Progenitor cell of endocrine pancreas (in vitro differentiated cells): ENCODE measurements at places on chromosomes 13 and 19. TPM values are rescaled to one million over a fixed set of nuclear protein-coding genes. Genes with fewer than 3 reads are reported as not detected.

DNA sequence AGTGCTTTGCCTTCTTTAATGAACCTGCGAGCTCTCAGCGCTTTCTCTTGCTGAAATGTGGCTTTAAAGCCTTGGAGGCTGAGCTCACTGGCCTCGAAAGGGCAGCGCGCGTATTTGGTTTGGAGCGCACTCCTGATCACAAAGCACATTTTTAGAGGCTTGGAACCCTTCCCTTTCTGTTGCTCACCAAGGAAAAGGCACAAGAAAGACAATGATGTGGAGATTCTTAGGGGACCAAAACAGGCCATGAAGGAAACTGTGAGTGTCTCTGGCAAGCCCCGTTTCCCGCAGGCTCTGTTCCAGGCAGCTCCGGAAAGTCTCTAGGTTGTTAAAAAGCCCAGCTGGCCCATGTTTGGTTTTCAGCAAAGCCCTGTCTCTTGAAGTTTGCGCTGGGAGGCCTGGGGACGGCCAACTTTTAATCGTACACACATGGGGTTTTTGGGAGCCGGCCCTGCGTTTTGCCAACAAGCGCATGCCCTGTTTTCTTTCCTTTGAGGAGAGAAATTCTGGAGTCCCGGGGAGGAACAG is 9.4 kb upstream of the SPC24 start:
- no peak for DNase-seq

DNA sequence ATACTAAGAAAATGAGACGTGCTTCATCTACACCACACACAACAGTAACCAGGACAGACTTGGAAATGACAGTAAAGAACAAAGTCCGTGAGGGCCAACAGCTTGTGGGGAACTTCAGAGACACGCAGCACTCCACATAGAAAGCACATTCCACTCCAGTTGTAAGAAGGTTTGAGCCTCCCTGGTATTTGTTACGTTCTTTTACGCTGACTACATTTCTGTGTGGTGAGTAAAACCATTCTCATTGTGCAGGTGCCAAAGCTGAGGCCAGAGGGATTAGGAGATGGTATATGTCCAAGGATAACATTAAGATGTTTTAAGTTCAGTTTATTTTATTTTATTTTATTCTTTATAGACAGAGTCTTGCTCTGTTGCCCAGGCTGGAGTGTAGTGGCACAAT is 1189.9 kb downstream of the UQCRFS1 start:
- DNase-seq, result no peak

Gene SIGLEC10
- total RNA-seq, result not detected in 2 replicates

DNA sequence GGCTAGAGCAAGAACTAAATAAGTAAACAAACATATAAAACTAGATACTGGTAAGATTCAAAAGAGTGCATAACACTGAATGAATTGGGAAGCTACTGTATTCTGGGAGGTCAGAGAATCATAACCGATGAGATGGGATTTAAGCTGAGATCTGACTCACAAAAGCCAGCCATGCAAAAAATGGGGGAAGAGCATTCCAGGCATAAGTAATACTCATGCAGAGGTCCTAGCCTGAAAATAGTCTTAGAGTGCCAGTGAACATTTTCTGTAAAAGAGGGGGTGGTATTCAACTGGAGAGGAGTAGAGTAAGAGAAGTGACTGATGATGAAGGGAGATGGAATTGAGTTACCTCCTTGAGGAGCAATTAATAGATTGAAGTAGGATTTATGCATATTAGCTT is 872.0 kb upstream of the GPC6 start:
- no peak for DNase-seq

Gene SULT2A1
- not detected in 2 replicates for total RNA-seq

Gene CCDC194
- not detected in 2 replicates for total RNA-seq

GRCh38 chr19:50402544-50403301 is 16.0 kb upstream of the SPIB start:
- no peak for DNase-seq

Gene ATP4B
- not detected in 2 replicates for total RNA-seq

GRCh38 chr19:41480336-41480735 is 37.4 kb downstream of the ERICH4 start:
- DNase-seq, result no peak

GRCh38 chr19:35928507-35928906 is 7.7 kb upstream of the LRFN3 start:
- DNase-seq, result no peak

GRCh38 chr19:49809160-49809940 is 3.7 kb downstream of the FUZ start:
- peak; percentile 30 for DNase-seq

DNA sequence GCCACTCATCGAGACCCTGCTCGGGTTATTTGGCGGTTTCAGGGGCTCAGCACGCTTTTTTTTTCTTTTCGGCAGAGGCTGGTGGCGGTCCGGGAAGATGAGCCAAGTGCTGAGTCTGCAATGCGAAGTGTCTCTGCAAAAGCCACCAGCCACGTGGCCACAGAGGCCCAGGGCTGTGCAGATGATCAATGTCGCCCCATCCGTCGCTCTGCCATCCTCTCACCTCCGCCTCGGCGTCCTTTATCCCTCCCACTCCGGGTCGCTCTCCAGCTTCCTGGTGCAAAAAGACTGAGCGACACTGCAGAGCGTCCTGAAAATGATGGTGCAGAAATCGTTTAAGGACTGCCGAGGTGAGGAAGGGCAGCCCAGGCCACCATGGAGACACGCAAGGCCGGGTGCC is 55.0 kb downstream of the TINCR start:
- DNase-seq, result no peak

GRCh38 chr13:77751513-77752456 is 54.3 kb downstream of the SLAIN1 start:
- no peak for DNase-seq

DNA sequence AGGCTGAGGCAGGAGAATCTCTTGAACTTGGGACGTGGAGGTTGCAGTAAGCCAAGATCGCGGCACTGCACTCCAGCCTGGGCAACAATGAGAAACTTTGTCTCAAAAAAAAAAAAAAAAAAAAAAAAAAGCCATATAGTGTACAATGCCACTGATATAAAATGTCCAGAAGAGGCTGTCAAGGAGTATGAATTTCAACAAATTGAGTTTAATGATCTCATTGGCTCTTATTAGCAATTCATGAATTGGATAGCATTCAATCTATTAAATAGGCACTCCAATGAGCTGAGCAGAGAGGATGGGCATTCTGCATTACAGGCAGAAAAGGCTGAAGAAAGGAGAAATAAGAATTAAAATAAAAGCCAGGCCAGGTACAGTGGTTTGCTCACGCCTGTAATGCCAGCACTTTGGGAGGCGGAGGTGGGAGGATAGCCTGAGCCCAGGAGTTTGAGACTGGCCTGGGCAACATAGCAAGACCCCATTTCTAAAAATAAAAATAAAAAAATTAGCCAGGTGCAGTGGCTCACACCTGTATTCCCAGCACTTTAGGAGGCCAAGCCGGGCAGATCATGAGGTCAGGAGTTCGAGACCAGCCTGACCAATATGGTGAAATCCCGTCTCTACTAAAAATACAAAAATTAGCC is 757 bp upstream of the LMNB2 start:
- no peak for DNase-seq

DNA sequence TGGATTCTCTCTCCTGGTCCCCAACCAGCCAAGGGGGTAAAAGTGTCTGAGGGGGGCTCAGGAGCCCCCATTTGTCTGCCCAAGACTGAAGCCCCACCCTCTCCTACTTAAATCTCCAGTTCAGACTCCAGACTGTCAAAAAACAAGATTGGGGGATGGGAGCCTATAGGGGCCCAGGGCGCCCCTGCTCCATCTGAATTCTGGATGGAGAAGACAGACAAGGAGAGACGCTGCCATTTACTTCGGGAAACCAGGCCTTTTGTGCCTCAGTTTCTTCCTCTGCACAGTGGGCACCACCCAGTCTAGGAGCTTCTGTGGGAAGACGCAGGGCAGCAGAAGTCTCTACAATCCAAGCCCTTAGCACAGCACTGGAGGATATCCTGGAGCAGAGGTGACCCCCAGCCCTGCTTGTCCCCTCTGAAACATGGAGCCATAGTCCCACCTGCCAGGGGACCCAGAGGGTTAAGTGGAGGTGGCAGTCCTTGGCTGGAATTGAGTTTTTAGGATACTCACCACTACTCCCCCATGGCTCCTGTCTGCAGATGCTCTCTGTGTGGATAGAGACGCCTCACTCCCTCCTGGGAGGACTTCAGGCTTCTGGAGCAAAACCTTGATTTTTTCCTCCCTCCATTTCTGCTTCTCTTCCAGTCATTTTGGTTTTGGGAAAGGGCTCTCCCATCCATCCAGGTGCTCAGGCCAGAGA is 1.7 kb upstream of the CRLF1 start:
- no peak for DNase-seq

Gene FPR1
- total RNA-seq, result not detected in 2 replicates

DNA sequence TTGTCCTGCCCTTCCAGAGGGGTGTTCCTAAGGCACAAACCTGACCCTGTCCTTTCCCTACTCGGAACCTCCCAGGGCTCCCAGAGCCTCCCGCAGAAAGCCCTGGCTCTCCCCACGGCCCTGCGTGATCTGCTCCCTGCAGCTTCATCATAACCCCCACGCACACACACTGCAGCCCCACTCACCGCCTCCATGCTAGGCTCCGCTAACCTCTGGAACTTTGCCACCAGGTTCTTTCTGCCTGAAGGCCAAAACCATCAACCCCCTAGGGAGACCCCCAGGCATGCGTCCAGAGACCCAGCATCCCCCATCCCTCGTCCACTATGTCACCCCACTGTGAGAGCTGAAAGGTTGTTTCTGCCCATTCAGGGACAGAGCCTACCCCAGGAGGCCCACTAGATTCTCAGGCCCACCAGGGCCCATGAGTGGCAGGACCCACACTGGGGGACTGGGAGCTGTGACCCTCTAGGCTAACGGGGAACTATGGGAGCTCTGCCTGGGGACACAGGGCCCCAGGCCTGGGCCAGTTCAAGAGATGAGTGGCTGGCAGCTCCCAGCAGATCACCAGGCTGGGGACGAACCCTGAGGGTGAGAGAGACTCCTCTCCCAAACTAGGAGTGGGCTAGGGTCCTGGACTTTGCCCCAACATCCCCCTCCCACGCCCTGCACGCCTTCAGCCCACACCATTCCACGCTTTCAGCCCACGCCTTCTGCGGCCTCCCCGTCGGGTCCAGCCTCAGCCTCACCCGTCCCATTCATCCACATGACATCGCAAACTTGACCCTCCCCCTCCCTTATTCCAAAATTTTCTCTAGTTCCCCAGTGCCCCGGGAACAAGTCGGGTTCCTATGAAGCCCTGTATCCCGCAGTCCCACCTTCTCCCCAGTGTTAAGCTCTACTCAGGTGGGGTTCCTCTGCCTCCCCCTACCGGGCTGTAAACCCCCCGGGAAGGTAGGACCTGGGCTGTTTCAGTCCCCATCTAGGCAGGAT is 33.2 kb upstream of the PNMA8B start:
- no peak for DNase-seq

Gene ZNF708
- total RNA-seq, result 35.1 and 38.5 TPM in 2 replicates

Gene ZNF471
- not detected in 2 replicates for total RNA-seq

GRCh38 chr19:40235238-40236025 is 8.9 kb upstream of the CCNP start:
- DNase-seq, result no peak

Gene FBXO17
- total RNA-seq, result 24.1 and 27.1 TPM in 2 replicates

Gene JAK3
- total RNA-seq, result 0.74 and 0.95 TPM in 2 replicates

Gene GTF2F2
- 22.5 and 24.8 TPM in 2 replicates for total RNA-seq

DNA sequence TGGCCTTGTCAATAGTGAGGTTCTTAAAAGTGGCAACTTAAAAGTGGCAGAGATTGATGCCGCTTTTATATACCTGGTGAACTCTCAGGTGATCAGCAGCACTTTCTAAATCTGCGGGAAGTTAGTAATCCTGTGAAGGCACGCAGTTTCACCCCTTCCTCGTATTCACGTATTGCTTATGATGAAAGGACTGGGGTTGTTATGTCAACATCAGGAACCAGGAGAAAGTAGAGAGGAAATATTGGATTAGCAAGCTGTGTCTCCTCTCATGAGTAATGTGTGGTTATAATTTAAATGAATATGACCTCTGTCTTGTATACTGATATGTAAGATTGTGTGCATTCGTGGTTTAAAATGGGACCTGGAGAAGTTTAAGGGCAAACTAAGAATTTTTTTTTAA is 544.6 kb downstream of the SLITRK6 start:
- no peak for DNase-seq

DNA sequence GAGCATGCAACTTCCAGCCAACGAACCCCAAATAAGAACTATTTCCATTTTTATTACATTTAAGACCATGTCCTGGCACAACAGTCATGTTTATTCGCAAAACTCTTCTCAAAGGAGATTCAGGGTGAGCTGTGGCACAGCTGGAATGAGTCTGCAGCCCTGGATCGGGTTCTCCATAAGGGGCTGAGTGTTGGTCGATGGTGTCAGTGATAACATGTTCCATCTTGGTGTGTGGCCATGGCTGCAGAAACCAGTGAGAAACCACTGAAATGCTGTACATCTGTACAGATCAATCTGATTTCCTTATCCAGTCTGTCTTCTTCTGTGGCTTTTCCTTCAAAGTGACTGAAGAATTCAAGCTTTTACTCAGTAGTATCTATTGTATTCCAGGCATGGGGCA is 15.2 kb downstream of the FAM124A start:
- DNase-seq, result no peak
